Activated T-cell treated with anti-CD3 and anti-CD28 coated beads, Interleukin-2, amount 50 U/mL, for 48 hours (primary cell): ENCODE measurements at places on chromosomes 13 and 19.

DNA sequence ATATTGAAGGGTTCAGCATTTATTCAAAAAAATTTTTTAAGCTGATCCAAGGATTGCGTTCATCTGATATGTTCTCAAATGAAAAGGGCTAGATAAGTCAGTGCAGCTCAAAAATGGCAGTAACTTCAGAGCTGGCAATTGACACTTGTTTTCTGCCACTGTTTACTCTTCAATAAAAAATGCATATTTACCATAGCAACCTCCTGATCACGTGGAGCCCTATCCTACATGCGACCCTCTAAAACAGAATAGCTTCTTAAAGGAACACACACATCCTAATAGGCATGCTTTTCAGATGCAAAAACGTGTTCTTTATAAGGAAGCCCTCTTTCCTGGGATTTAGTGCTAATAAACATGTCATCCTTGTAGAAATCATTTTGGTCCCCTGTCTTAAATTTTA lies 150.2 kb downstream of the ZNF536 start:
- no peak for DNase-seq

GRCh38 chr19:10091370-10091687 lies 5.2 kb downstream of the SHFL start:
- DNase-seq = no peak

GRCh38 chr13:32824675-32825074 lies 191.5 kb upstream of the KL start:
- DNase-seq = no peak

GRCh38 chr13:92362717-92363116 lies 863.9 kb upstream of the GPC6 start:
- no peak for DNase-seq

- DNase-seq = no peak
Observed at GRCh38 chr13:25908366-25908765, 143.4 kb downstream of the SHISA2 start.
